ENCODE measurements at places on chromosomes 7 and 10.
A peak's percentile ranks its signal among the peaks of the same experiment; 100 is the strongest.

DNA sequence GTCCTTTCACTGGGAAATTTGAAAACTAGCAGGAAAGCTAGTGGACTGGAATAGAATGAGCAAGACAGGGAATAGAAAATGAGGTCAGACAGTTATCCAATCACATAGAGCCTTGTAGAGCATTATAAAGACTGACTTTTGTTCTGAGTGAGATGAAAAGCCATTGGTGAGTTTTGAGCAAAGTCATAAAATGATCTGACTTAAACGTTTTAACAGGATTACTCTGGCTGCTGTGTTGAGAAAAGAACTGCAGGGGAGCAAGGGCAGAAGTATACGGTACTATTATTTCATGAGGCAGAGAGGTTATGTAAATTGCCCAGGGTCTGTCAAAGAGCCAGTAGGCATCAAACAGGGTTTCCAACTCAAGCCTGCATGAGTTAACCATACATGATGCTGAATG, 393.4 kb downstream of the TFEC start:
- DNase-seq = no peak

DNA sequence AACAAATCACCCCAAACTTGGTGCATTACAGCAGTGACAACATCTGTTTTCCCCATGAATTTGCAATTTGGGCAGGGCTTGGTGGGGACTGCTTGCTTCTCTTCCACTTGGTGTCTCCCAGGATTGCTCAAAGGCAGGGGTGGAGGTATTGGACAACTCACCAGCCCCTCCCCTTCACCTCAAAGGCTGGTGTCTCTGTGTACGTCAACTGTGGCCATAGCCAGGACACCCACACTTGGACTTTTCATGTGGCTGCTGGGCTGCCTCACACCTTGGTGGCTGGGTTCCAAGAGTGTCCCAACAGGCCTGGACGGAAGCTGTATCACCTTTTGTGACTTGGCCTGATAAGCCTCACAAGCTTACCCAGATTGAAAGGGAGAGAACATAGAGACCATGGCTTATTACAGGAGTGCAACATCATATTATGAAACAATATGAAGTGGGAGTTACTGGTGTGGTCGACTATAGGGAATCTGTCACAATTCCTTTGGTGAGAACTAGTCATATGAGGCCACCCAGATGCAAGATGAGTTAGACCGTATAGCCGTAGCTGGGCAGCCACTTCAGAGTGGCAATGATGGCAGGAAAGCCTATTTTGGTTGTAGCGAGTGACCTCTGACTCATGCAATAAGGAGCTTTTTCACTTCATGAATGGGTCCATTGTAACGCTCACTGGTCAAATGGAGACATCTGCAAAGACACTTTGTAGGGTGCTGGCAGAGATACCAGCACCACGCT, 187.6 kb upstream of the ITGB1 start:
- peak; percentile 55 for DNase-seq

- DNase-seq = peak; percentile 79
These were observed 41.3 kb upstream of the TES start for GRCh38 chr7:116169060-116169459.

DNA sequence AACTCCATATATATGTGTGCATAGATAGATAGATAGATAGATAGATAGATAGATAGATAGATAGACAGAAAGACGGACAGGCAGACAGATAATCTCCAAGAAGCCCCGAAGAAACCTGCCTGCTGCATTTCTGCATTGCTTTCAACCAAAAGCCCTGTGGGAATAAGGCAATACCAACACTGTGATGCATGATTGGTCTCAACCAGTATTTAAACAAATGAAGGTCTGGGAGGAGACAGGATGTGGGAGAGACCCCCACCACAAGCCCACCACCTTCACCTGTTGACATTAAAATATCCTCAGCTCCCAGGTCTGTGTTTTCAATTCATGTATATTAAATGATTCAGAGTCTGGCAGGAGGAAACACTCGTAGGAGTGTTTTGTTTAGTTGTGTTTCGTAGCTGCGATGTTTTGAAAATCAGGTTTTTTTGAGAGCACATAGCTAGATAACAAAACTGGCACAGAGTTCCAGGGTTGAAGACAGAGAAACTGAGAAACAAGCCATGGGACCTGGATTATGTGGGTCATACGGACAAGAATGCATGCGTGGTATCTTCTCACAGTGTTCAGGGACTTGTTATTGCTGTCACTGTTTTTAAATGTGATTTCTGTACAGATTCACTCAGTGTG, 200.7 kb upstream of the AHR start:
- no peak for DNase-seq

DNA sequence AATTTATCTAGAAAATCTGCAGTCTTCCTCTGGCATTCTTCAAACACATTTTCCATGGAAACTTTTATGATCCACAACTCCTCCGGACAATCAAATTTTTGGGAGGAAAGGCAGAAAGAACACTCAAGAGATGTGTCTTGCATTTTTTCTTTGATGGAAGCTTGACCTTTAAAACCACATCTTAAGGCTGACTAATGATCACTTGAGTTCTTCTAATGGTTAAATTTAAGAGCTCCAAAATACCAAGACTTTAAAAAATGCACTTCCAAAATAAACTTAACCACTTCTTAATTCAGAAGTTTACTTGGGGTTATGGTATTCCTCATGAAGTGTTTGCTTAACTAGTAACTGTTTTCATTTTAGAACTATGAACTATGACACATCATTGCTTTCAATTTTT, 43.3 kb downstream of the ETV1 start:
- DNase-seq = peak; percentile 93

DNA sequence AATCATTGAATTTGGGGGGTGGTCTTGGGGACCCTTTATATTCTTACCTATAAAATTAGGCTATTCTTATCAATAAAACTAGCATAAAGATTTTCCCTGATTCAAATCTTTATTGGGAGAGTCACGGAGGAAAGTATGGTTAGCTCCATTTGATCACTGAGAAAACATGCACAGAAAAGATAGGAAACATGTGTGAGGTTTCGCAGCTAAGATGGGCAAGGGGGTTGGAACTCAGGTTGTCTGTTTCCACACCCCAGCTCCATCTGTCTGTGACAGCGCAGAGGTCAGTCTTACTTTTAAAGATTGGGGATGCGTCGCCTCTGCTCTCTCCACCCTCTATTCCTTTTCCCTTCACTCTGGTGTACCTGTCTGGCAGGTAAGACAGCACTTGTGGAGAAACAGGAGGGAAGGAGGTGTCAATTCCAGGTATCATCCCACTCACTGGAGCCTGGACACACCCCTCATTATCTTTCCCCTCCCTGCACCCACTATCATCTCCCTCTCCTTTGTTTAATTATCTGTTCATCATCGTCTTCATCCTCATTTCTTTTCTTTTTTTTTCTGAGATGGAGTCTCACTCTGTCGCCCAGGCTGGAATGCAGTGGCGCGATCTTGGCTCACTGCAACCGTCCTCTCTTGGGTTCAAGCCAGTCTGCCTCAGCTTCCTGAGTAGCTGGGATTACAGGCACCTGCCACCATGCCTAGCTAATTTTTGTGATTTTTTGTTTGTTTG, 2.4 kb upstream of the DENND10 start:
- no peak for DNase-seq

DNA sequence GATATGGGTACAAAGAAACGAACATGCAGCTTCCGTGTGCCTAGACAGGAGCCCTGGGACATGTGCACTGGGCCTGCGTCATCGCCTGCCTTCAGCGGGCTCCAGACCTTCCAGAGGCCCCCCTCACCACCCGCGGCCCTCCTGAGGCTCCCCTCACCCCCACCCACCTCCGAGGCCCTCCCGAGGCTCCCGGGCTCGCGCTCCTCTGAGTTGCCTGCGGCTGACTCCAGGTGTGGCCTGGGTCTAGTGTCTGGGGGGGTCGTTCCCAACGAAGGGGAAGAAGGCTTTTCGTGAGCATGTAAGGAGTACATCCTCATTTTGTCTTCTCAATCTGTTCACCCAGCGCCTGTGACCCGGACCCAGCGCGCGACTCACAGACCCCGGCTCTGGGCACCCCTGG, 177.3 kb upstream of the ZNF32 start:
- DNase-seq = no peak

DNA sequence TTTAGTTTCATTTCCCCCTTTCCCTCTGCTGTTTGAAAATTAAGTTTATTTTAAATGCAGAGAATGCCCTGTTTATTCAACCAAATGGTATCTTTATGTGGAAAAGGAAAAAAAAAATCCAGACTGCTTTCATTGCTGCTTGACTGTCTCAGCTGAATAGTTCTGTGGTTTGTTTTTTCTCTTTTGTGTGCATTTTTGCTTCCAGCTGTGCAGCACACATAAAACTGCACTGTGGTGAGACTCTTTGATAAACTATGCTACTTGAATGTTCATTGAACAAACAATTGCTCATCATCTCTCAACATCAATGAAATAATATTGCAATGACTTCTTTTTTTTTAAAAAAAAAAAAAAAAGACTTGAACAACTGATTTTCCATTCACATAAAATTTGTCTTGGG, 78.6 kb upstream of the GLI3 start:
- peak; percentile 68 for DNase-seq

- no peak for DNase-seq
These were observed 325.3 kb downstream of the RPS24 start for GRCh38 chr10:78358982-78359381.

DNA sequence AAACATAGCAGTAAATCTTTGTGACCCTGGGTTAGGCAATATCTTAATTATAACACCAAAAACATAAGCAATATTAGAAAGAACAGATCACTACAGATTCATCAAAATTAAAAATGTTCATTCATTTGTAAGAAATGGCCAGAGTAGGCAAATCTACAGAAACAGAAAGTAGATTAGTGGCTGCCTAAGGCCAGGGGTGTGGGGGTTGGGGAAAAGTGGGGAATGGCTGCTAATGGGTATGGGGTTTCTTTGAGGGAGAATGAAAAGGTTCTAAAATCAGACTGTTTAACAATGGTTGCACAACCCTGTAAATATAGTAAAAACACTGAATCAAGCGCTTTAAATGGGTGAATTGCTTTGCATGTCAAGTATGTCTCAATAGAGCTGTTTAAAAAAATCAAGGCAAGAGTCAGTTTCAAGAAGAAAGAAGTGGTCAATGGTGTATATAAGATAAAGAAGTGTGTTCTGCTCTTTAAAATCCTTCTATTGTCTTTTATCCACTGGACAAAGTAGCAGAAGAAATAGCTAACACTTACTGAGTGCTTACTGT, 42.6 kb downstream of the CDK6 start:
- peak; percentile 65 for DNase-seq

GRCh38 chr10:88964869-88965415, 12.4 kb upstream of the ACTA2 start:
- DNase-seq = no peak

GRCh38 chr10:58637352-58637751, 124.7 kb downstream of the BICC1 start:
- peak; percentile 42 for DNase-seq

DNA sequence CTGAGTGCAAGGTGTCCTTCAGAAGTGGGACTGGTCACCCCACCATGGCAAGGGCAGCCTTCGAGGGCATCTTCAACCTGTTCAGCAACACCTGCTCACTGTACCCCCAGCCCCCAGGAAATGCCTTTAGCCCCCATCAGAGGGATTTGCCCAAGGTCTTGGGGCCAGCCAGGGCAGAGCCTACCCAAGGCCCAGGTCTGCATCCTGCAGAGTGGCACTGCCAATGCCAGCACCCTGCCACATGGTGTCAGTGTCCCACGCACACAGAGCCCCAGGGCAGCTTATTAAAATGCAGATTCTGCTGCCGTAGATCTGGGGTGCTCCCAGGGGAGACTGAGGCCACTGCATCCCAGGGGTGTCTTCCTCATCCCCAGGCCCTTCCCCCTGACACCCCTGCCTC, 106.2 kb upstream of the KCTD7 start:
- no peak for DNase-seq

GRCh38 chr7:122369756-122370155, 65.2 kb upstream of the FEZF1 start:
- no peak for DNase-seq

- peak; percentile 82 for DNase-seq
These were observed 73.8 kb upstream of the PRLHR start for GRCh38 chr10:118669020-118669791.

- no peak for DNase-seq
These were observed 51.1 kb upstream of the ETV1 start for GRCh38 chr7:14040528-14040927.

DNA sequence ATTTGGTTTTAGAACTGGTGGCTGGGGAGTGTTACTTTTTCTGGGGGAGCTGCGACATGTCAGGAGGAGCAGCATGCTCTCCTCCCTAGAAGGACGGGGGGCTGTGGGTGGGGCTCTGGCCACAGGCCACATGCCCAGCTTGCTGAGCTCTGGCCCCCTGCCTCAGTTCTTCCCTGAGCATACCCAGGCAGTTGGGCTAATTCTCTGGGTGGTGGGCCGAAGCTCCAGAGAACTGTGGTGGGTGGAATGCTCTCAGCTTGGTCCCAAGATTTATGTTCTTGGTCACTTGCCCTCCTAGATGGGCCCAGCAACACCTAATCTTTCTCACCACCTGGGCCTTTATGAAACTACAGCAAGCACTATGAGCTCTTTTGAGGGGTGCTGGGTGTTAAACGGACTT, 5.1 kb upstream of the ZNF775 start:
- DNase-seq = no peak

DNA sequence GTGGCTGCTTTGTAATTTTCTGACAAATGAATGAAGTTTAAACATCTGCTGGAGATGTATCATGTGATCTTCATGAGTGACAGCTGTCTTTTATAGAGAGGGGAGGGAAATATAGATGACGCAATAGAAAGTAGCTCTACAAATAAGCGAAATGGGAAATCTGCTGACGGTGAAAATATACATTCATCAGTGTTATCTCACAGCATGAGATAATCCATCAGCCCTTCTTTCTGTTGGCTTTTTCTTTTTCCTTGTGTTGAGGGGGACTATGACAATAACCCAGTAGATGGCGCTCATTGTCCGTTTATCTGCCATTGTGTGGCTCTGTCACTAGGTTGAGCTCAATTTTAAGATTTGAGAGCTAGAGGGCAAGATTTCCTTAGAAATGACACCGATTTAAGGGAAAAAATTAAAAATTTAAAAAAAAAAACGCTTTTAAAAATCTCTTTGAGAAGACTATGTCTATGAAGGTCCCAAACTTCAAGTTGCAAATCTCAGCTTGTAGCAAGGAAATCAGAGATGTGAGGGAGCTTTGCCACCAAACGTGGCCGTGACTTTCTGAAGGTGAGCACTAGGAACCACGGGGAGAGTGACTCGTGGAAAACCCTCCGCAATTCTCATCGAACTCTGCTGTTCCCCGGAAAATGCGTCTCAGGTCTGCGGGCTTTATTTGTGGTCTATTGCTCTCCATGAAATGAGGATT, 114.6 kb upstream of the SFMBT2 start:
- peak; percentile 87 for DNase-seq

- no peak for DNase-seq
These were observed 437.0 kb upstream of the MGMT start for GRCh38 chr10:129029851-129030602.

- DNase-seq = peak; percentile 82
These were observed 129.8 kb downstream of the CUBN start for GRCh38 chr10:16999665-17000451.

DNA sequence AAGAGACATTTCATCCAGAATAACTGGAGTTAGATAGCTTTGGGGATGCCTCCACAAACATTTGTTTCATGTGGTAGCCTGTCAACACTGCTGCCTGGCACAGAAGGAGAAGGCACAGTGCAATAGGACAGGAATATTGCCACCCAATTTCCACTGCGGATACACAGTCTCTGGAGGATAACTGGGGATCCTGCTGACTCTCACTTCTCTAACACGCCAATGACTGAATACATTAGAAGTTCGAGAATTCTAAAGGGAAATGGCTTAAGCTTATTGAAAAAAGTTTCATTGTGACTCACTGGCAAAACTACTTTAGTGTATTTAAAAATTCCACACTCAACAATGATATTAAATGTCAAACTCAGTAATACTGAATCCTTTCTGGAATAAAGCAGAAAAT, 12.9 kb downstream of the ARL3 start:
- DNase-seq = no peak

GRCh38 chr10:121808835-121809234, 119.0 kb downstream of the ATE1 start:
- DNase-seq = no peak

Measured in fibroblast of lung (primary cell).